T-helper 9 cell (primary cell): ENCODE measurements at places on chromosomes 2 and 18.

- DNase-seq = no peak
Observed at GRCh38 chr18:26298107-26298506, 71.9 kb downstream of the TAF4B start.

DNA sequence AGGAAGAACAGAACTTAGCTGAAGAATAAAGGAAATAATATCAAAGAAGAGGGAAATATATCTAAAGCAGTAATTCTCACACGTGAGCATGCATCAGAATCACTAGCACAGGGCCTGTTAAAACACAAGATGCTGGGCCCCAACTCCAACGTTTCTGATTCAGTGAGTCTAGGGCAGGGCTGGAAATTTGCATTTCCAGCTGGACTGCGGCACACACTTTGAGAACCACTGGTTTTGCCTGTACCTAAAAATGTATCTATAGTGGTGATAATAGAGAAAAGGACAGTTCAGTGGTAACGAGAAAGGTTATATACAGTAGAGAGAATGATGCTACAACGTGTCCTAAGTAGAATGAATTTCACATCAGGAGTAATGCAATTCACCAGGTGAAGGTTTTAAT, 11.2 kb downstream of the REV1 start:
- DNase-seq = no peak

DNA sequence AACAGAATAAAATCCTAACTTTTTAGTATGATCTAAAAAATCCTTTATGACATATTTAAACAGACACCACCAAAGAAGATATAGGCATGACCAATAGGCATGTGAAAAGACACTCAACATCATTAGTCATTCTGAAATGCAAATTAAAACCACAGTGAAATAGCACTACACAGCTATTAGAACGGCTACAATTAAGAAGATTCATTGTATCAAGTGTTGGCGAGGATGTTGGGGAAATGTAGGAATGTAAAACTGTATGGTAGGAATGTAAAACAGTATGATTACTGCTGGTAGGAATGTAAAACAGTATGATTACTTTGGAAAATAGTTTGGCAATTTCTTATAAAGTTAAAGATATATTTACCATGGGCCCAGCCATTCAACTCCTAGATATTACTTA, 253.3 kb upstream of the TCF4 start:
- DNase-seq = no peak

- no peak for DNase-seq
Observed at GRCh38 chr2:109331081-109331480, 202.1 kb downstream of the SH3RF3 start.

DNA sequence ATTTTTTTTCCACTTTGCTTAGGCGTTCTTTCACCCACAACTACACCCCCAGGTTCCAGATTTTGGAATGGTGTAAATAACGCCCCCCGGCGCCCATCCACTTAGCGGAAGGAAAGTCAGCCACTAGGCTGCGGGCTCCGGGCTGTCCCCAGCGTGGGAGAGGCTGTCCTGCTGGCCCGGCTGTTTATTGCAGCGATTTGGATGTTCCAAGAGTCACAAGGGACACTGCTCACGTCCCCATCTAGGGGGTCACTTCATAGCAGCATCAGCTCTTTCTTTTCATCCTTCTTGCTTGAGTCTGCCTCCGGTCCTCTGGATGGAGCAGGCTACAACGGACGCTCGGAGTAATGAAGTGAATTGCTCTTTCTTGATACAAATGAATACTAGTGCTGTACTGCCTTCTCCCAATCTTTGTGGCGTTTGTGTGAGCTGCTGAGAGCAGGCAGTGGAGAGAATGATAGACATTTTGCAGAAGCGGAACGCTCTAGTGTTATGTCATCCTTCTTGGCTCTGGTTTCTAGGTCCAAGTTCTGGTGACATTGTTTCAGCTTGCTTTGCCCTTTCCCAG, 50.7 kb upstream of the PAIP2B start:
- peak; percentile 5 for DNase-seq
